ENCODE measurements at places on chromosomes 7 and 10. TPM values are rescaled to one million over a fixed set of nuclear protein-coding genes. Genes with fewer than 3 reads are reported as not detected.

Gene CFTR
- 0.29 TPM for polyA plus RNA-seq

Gene TAS2R41
- polyA plus RNA-seq: not detected

Gene EPHB4
- 15.7 TPM for polyA plus RNA-seq

Gene GPNMB
- polyA plus RNA-seq: 30.6 TPM
